ENCODE measurements at places on chromosomes 12 and 14.
A peak's percentile ranks its signal among the peaks of the same experiment; 100 is the strongest.

DNA sequence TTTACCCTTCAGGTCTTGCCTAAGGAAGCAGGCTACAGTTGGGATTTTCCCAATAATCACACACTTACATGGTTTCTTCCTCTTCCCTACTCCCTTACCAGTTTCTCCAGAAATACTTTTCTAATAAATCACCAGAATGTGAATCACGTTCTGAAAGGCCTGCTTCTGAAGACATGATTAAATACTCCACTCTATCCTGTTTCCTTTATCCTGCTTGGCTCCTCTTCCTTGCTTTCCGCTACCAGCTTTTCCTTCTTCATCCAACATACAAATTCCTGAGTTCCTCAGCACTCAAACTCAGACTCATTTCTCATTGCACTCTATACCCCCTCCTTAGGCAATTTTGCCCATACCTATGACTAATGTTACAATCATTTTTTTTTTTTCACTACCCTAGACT lies 118.3 kb downstream of the MGAT4C start:
- DNase-seq = no peak
- H3K4me3 ChIP-seq = no peak overlapping the region
- H3K27ac ChIP-seq = no peak overlapping the region
- no peaks in the 10 kb centered on the region for H3K36me3 ChIP-seq
- no peaks in the 10 kb centered on the region for H3K27me3 ChIP-seq

- H3K4me3 ChIP-seq = peak overlapping the region; percentile 41
- no peaks in the 10 kb centered on the region for H3K36me3 ChIP-seq
- H3K4me1 ChIP-seq = peaks cover 97% of the 10 kb centered on the region
- DNase-seq = peak; percentile 96
- H3K27me3 ChIP-seq = no peaks in the 10 kb centered on the region
- H3K27ac ChIP-seq = peak overlapping the region; percentile 85
Measured at GRCh38 chr14:77040741-77041653, 12.5 kb upstream of the IRF2BPL start.

DNA sequence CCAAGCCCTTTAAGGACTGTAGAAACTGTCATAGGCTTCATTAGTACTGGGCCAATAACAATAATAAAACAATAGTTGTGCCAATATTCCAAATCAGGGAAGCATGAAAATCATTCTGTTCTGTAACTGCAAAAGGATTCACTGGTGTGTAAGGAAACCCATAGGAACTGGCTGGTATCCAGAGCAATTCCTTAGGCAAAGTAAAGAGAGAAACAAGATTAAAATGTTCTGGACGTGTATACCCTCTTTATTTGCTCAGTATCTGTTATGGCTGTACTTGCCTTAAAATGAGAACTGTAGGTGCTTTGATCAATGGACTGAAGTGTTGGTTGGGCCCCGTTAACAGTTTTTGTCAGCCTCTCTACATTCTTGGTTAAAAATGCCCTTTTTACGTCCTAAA lies 72.4 kb upstream of the STAC3 start:
- no peaks in the 10 kb centered on the region for H3K36me3 ChIP-seq
- DNase-seq = no peak
- no peak overlapping the region for H3K4me3 ChIP-seq
- H3K4me1 ChIP-seq = 0 out of 2 replicates have a peak, but pooled peaks cover 6% of the 10 kb centered on the region
- H3K27ac ChIP-seq = no peak overlapping the region

- no peaks in the 10 kb centered on the region for H3K27me3 ChIP-seq
- H3K36me3 ChIP-seq = no peaks in the 10 kb centered on the region
- no peak overlapping the region for H3K4me3 ChIP-seq
- no peak for DNase-seq
- H3K4me1 ChIP-seq = peaks cover 23% of the 10 kb centered on the region
- no peak overlapping the region for H3K27ac ChIP-seq
Measured at GRCh38 chr12:45575417-45575816, 154.1 kb upstream of the ARID2 start.

- no peak overlapping the region for H3K4me3 ChIP-seq
- H3K4me1 ChIP-seq = peaks cover 19% of the 10 kb centered on the region
- no peaks in the 10 kb centered on the region for H3K27me3 ChIP-seq
- peaks cover 21% of the 10 kb centered on the region for H3K36me3 ChIP-seq
Measured at GRCh38 chr14:103711516-103712431, 3.5 kb downstream of the XRCC3 start.

DNA sequence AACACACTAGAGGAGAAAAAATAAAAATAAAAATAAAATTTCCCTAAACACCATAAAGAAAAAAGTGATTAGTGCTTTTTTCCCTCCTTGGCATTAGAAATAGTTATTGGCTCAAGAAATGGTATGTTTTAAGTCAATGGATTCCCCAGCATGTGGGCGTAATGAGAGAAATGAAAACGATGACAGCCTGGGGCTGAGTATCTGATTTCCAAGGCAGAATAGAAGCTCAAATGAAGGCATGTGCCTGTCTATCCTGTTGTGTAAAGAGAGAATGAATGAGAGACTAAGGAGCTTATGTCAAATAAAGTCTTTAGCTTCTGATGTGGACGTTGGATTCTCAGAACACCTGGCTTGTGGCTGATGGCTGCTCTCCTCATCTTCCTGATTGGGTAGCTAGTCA lies 1408.4 kb upstream of the TMEM132C start:
- no peak for DNase-seq
- H3K27ac ChIP-seq = no peak overlapping the region
- no peak overlapping the region for H3K4me3 ChIP-seq
- H3K36me3 ChIP-seq = no peaks in the 10 kb centered on the region
- H3K4me1 ChIP-seq = no peaks in the 10 kb centered on the region

DNA sequence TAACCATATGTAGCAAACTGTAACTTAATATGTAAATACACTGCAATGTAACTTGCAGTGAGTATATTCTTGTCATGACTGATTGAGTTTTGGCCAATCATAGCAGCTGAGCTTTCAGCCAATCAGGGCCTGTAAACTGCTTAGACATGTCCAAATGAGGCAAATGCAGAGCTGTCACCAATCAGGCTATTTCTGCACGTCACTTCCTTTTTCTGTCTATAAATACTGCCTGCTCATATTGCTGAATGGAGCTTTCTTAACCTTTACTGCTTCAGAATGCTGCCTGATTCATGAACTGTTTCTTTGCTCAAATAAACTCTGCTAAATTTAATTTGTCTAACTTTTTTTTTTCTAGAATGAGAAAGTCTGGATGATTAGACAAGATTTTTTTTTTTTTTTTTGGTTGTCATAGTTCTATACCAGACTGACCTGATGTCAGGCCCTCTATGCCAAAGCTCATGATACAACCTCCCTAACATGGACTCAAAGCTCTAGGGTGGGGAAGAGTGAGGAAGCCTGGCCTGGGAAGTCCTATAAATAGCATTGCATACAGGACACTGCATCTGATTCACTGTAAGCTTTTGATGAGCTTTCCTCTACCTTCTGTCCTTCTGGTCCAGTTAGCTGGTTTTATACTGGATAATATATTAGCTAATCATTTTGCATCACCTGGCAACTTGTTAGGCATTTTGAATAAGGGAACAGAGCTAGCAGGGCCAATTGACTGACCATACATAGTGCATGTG lies 12.0 kb downstream of the MGP start:
- H3K4me3 ChIP-seq = no peak overlapping the region
- H3K36me3 ChIP-seq = no peaks in the 10 kb centered on the region
- no peak for DNase-seq
- H3K27me3 ChIP-seq = no peaks in the 10 kb centered on the region

- no peaks in the 10 kb centered on the region for H3K36me3 ChIP-seq
- no peak for DNase-seq
- H3K27me3 ChIP-seq = peaks cover 83% of the 10 kb centered on the region
- H3K27ac ChIP-seq = no peak overlapping the region
- H3K4me3 ChIP-seq = no peak overlapping the region
- no peaks in the 10 kb centered on the region for H3K4me1 ChIP-seq
Measured at GRCh38 chr14:104602315-104602932, 2.1 kb downstream of the TMEM179 start.

GRCh38 chr14:55893705-55894104 lies 224.5 kb upstream of the PELI2 start:
- H3K36me3 ChIP-seq = no peaks in the 10 kb centered on the region
- no peak overlapping the region for H3K4me3 ChIP-seq

DNA sequence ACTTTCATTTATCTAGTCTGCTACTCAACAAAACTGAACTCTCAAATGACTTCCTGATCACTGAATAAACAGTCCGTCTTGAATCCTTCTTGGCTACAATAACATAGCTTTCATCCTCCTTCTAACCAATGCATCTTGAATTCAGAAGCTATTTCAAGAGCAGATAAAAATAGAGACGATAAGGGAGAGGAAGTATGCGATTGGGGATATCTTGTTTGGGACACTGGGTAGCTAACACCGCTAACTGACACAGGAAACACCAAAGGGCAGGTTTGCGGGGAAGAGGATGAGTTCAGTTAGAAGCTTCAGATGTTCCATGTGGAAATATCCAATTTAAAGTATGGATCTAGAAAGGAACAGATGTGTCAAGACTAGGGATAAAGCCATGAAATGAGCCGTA lies 102.5 kb downstream of the SLC41A2 start:
- no peaks in the 10 kb centered on the region for H3K36me3 ChIP-seq
- no peak overlapping the region for H3K4me3 ChIP-seq
- no peak overlapping the region for H3K27ac ChIP-seq
- no peak for DNase-seq
- H3K27me3 ChIP-seq = no peaks in the 10 kb centered on the region

GRCh38 chr14:50773632-50774541 lies 57.1 kb downstream of the NIN start:
- DNase-seq = peak; percentile 53
- no peak overlapping the region for H3K27ac ChIP-seq
- no peaks in the 10 kb centered on the region for H3K36me3 ChIP-seq
- H3K27me3 ChIP-seq = no peaks in the 10 kb centered on the region
- peaks cover 23% of the 10 kb centered on the region for H3K4me1 ChIP-seq

DNA sequence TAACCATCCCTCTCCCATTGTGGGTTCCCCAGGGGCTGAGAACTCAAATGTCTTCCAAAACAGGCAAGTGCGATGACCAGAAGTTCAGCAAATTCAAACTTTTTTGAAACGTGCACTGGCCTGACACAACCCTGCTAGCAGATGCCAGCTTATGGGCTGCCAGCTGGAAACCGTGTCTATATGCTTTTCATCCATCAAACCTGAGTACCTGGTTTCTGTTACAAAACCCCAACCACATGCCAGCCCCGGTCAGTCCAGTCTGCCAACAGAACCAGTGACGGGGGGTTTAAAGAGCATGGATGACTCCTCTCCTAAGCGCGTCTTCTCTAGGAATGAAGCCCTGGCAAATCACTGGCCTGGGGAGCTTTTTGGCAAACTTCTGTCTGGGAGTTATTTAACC lies 189.7 kb downstream of the TTC7B start:
- DNase-seq = no peak
- H3K36me3 ChIP-seq = no peaks in the 10 kb centered on the region
- H3K27ac ChIP-seq = no peak overlapping the region
